Forelimb muscle (tissue), 1 donor: ENCODE measurements at places on chromosomes 2 and 18. TPM values are rescaled to one million over a fixed set of nuclear protein-coding genes. Genes with fewer than 3 reads are reported as not detected.

GRCh38 chr2:118554616-118555015 lies 292.8 kb downstream of the EN1 start:
- DNase-seq: no peak

GRCh38 chr2:74441690-74442482 lies at the start of gene RTKN:
TSS of gene RTKN (minus strand) at chr2:74441937. CDS start at chr2:74441816, 121 bp downstream.
- no peak for DNase-seq

GRCh38 chr2:9423922-9424272 lies 443 bp downstream of the CPSF3 start:
- no peak for DNase-seq

DNA sequence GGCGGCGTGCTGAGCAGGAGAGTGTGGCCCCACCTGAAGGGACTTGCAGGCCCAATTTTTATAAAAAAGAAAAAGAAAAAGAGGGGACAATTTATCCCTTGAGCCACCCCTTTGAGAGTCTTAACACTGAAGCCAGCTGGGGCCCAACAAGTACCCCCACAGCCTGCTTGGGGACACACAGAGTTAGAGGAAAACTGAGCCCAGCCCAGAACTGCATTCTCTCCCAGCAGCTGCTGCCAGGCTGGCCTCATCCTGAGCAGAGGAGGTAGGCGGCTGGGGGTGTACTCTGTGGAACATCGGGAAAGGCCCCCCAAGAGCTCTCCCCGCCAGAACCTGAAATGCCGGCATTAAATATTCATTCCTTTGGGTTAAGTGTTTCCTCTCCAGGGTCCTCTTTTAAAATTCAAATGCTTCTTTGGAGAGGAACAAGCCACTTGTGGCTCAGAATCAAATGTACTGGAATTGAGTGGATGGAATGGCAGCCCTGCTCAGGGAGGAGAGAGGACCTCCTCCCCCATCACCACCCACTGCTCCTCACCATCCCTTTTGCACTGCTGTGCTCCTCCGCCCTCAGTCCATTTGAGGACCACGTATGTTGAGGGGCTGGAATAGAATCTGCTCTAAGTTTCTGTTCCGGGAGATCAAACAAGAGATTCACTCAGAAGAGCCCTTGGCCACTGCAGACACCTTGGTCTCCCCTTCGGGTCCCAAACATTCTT lies 45.6 kb downstream of the C1QL2 start:
- DNase-seq: no peak

GRCh38 chr2:226903179-226903578 lies 67.3 kb downstream of the RHBDD1 start:
- no peak for DNase-seq

- DNase-seq: no peak
Observed at GRCh38 chr2:88082781-88083180, 15.2 kb downstream of the SMYD1 start.

- no peak for DNase-seq
Observed at GRCh38 chr2:220787251-220787650, 784.9 kb downstream of the EPHA4 start.

- DNase-seq: no peak
Observed at GRCh38 chr2:8212239-8212638, 469.6 kb upstream of the ID2 start.

- no peak for DNase-seq
Observed at GRCh38 chr2:116148361-116148760, 1666.1 kb upstream of the DDX18 start.

Gene PAX3
- polyA plus RNA-seq: 1.5 TPM

Gene ABCG5
- 0.05 TPM for polyA plus RNA-seq

Gene PFN4
- 0.94 TPM for polyA plus RNA-seq

Gene SPIRE1
- polyA plus RNA-seq: 12.7 TPM

Gene MAB21L4
- polyA plus RNA-seq: not detected

Gene MOGAT1
- not detected for polyA plus RNA-seq

Gene GCA
- polyA plus RNA-seq: 12.0 TPM
